Pons (tissue), 1 donor: ENCODE measurements at places on chromosomes 13 and 19.

- DNase-seq = no peak
These were observed 44.5 kb downstream of the CERS4 start for GRCh38 chr19:8253678-8254077.

GRCh38 chr13:42190529-42190928, 81.4 kb upstream of the AKAP11 start:
- DNase-seq = no peak

DNA sequence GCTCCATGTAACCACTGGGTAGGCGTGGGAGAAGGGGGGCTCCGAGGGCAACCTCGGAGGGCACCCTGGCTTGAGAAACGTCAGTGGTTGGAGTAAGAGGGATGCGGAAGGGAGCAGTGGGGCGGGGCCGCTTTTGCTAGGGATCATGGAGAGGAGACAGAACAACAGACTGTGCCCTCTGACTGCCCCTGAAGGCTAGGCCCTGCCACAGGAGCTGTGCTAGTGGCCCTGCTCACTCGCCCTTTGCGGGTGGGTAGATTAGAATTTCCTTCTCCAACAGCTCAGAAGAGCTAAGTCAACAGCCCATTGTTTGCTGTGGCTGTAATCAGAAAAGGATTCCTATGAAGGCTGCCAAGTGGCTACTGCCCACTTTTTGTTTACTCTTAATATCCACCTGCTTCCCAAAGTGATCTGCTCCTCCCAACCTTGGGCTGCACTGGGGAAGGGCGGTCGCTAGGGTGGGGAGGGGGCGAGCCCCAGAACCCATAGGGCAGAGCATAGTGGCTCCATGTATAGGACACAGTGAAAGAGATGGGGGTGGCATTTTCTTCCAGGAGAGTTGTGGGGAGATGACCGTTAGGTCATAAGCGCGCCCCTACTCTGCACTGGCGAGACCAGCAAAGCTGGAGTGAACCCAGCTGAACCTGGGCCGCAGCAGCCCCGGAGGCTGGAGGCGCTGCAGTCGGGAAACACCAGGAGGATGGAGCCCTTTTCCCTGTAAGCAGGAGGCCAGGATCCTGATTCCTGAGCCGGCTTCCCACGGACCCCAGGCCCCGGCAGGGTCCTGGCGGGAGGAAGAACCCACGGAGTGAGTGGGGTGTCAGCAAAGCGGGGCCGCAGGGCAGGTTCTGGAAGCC, 1.9 kb upstream of the C1QTNF9 start:
- DNase-seq = no peak

- no peak for DNase-seq
These were observed 24.7 kb downstream of the ATP11A start for GRCh38 chr13:112714376-112715174.

- no peak for DNase-seq
These were observed 98.5 kb downstream of the MIPEP start for GRCh38 chr13:23790577-23791170.

DNA sequence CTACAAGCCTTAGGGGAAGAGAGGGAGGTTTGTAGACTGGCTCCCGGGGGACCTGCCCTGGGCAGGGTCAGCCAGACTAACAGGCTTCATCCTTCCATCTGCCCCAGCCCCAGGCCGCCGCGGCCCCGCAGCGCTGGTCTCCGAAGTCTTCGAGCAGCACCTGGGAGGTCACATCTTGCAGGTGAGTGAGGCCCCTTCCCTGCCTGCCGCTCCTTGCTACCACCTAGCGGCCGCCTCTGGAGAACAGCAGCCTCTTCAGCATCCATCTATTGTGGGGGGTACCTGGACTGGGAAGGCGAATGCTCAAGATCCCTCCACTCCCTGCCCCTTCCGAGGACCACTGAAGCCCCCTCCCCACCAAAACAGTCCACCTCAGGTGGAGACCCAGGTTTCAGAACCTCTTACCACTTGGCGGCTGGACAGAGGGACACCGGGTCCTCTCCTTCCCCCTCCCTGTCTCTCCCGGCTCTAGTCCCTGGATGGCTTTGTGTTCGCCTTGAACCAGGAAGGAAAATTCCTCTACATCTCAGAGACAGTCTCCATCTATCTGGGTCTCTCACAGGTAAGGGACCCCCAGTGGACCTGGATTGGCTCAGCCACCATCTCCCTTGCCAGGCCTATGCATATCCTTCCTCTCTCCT, 12.7 kb downstream of the NPAS1 start:
- no peak for DNase-seq
